ENCODE measurements at places on chromosomes 4 and X.

- no peak for DNase-seq
Measured at GRCh38 chr4:2650276-2650675, 105.9 kb downstream of the TNIP2 start.

DNA sequence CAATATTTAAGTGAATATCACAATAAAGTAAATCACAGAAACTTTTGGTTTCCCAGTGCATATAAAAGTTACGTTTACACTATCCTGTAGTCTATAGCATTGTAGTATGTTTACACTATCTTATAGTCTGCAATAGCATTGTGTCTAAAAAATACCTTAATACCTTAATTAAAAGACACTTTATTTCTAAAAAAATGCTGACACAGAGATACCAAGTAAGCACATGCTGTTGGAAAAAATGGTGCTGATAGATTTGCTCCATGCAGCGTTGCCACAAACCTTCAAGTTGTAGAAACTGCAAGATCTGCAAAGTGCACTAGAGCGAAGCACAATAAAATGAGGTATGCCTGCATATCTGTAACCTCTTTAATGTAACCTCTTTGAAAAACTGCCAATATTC is 847.3 kb downstream of the GLUD2 start:
- no peak for DNase-seq

- no peak for DNase-seq
Measured at GRCh38 chr4:42490015-42490414, 92.7 kb downstream of the SHISA3 start.

GRCh38 chr4:89100853-89101252 is 10.5 kb upstream of the TIGD2 start:
- DNase-seq: no peak

DNA sequence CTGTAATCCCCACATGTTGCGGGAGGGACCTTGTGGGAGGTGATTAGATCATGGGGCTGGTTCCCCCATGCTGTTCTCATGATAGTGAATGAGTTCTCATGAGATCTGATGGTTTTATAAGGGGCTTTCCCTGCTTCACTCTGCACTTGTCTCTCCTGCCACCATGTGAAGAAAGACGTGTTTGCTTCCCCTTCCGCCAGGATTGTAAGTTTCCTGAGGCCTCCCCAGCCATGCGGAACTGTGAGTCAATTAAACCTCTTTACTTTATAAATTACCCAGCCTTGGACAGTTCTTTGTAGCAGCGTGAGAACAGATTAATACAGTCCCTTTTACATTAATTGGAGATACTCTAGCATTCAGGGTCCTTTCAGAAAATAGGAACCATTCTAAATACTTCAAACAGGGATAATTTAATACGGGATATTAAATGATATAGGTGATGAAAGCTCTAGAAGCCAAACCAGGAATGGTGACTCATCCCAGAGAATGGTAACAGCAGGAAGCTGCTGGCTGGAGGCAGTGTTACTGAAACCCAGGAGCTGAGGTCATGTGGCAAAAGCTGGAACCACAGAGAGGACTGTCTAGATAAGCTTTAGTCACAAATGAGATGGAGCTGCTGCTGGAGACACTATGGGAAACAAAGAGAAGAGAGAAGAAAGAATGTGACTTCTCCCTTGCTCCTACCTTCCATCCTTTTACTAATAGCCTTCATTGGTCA is 57.3 kb downstream of the GSTCD start:
- no peak for DNase-seq

Data from GM12891 (cell line).